ENCODE measurements at places on chromosomes 5 and 9.

DNA sequence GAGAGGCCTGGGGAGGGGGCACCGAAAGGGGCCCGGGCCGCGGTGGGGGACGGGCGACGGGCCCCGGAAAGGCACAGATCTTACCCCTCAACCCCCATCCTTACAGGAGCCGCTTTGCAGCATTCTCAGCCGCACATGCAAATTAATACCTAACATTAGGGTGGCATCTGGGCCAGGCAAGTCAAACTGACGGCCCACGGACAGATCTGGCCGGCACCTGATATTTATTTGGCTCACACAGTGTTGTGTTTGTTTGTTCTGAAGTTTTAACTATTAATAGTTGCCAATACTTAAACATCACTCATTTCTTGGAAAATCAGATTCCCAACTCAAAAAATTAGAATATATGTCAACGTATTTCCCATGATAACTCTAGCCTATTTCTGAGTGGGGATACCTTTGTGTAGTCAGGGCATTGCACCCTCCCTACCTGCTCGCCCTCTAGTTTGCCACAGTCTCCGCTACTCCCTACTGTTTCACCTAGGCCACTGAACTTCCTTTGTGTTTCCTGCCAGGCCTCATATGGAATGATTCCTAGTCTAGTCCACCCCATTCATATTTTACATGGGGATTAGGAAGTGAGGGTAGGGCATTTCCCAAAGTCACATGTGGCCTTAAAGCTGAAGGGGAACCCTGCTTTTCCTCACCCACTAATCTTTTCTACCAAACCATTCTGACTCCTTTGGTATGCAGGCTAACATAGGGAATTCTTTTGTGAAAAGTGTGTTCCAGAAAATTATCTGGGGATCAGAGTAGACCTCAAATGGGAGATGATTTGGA, 71.9 kb upstream of the LARP1 start:
- no peak for DNase-seq

GRCh38 chr9:7185612-7186011, 427.8 kb downstream of the KDM4C start:
- no peak for DNase-seq

- DNase-seq = no peak
Observed at GRCh38 chr9:19641046-19641445, 147.8 kb downstream of the SLC24A2 start.

DNA sequence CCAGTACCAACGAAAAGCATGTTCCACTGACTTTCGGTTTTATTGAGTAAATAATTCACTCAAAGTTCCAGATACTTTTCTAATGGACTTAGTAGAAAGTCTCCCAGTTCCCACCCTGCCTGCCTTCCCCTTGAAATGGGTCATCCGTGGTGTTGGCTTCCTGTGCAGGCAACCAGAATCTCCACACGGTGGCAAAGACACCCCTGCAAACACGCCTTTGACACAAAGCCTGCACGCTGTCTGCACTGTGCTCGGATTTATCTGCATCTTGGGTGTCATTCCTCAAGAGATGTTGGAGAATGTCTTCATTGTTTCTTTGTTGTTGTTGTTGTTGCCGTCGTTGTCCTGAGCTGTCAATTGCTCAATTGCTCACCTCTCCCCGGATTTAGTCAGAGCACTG, 150.0 kb upstream of the IRX2 start:
- DNase-seq = no peak

DNA sequence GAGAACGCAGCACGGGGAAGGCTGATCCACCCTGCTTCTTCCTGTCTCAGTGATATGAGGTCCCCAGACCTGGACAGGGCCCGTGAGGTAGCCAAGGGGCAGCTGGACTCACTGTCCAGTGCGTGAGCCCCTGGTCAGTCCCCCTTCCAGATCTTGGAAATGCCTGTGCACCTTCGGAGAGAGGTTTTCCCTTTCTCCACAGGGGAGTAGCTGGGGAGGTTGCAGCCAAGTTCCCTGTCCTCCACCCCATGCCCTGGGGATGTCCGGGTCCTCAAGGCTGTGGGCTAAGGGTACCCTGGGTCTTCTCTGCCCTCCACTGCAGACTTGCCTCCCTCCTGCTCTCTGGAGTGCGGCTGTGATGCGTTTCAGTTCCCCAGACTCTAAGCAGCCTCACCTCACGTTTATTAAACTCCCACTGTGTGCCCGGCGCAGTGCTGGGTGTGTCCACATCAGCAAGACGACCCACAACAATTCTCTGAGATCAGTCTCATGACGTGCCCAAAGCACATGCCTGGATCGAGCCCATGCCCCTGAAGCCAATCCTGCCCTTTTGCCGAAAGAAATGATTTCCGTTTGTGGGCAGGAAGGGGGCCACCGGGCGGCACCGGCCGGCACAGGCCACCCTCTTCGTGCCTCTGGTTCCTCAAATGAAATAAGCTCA, 101.3 kb upstream of the PHYKPL start:
- DNase-seq = peak; percentile 6

DNA sequence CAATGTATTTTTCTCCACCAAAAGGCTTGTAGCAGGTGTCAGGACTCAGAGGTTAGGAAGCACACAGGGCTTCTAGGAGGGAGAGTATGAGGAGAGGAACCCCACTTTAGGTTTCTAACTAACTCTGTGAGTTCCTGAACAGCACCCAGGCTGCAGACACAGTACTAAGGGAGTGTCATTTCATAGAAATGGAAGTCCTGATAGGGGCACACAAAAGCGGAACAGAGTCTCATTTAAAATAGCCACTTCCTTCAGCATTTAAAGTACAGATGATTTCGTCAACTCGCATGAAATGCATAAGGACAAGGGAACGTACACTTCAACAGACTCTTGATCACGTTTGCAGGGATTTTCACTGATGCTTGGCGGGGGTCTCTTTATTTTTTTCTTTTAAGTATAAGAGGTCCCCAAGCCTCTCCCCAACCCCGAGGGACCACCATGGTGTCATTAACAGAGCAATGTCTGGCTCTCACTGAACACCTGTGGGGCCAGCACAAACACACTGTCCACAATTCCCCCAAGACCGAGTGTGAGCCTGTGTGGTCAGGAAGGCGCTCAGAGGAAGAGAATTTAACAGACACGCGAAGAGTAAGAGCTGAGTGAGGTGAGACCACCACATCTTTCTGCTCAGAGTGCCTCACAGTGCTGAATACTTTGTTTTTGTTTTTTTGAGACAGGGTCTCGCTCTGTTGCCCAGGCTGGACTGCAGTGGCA, 82.3 kb downstream of the SECISBP2 start:
- no peak for DNase-seq

- DNase-seq = no peak
Observed at GRCh38 chr5:166436872-166437271, 1854.6 kb upstream of the WWC1 start.

- no peak for DNase-seq
Observed at GRCh38 chr5:14190194-14191164, 47.3 kb downstream of the TRIO start.

DNA sequence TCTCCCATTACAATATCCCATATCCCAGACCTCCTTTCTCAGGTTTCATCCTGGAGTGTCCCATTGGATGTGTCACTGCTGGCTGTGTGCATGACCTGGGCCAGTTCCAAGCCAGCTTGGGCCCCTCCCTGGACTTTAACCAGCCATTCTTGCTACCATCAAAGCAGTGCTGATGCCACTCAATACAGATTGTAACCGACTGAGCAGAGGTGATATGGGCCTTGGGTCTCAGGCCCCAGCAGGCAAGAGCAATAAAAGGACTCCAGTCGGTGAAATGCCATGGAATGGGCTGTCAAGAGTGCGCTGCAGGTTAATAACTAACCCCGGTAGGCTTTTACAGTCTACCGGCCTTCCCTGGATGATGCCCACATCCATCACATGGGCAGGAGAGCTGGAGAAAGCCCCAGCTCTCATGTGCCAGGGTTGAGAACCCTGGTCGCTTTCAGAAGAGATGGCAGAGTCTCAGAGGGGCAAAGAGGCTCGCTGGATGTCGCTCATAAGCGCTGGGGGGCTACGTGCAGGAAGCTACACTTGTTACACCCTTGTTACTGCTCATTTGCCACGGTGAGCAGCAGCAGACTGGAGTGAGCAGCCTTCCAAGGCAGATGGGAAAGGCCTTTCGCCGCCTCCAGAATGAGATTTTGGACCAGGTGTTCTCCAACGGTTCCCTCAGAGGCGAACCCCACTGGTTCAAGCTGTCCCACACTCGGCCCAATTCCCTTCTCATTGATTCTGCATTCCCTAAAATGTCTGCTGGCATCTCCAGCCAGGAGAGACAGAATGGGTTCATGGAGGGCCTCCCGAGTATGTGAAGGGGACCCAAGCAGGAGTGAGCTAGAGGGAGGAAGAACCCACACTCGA, 13.2 kb downstream of the EPB41L4B start:
- no peak for DNase-seq

DNA sequence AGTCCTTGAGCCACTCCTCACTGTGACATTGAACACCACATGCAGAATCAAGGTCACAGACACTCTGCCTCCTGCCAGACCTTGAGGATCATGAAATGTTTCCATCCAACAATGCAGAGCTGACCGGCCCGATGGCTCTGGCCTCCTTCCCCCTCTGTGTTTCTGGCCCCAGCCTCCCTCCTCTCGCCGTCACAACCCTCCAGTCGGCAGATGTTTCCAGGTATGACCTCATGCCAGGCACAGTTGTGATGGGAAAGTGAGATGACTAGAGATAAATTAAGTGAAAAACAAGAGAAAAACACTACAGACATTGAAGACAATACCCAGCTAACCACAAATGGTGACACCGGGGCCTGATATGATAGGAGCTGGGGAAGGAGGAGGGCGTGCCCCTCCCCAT, 9.8 kb downstream of the NTNG2 start:
- no peak for DNase-seq

DNA sequence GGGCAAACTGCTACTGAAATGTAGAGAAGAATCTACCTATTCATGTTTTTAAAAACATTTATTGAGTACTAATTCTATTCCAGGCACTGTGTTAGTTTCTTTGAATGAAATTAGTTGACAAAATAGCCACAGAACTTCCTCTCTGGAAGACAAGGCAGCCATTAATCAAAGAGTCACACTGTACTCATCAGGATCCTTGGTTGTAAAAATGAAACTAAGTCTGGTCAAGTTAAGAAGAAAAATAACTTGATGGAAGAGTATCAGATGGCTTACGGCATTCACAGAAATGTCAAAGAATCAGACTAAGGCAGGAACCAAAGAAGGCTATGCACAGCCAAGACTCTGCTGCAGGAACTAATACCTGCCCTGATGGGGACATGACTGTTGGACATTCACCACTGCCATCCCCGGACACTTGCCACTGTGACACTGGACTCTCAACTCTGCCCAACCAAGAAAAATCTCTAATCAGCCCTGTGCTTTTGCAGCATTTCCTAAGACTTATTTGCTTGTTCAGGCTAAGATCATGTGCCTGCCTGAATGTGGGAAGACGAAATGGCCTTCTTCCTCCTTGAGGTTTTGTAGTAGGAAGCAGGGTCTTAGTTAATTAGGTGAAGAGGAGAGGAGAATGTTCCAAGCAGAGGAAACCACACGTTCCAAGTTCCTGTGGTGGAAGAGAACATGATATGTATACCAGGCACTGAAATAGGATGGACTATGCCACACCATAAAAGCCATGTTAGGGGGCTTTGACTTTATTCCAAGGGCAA, 23.3 kb upstream of the NDUFB6 start:
- no peak for DNase-seq

GRCh38 chr5:148810823-148811222, 15.6 kb upstream of the ADRB2 start:
- no peak for DNase-seq
